ENCODE measurements at places on chromosomes 1 and 21.

GRCh38 chr21:44996501-44996921 lies 56.7 kb downstream of the SLX9 start:
- DNase-seq = no peak

- DNase-seq = no peak
Measured at GRCh38 chr1:18998016-18998724, 41.7 kb upstream of the IFFO2 start.

DNA sequence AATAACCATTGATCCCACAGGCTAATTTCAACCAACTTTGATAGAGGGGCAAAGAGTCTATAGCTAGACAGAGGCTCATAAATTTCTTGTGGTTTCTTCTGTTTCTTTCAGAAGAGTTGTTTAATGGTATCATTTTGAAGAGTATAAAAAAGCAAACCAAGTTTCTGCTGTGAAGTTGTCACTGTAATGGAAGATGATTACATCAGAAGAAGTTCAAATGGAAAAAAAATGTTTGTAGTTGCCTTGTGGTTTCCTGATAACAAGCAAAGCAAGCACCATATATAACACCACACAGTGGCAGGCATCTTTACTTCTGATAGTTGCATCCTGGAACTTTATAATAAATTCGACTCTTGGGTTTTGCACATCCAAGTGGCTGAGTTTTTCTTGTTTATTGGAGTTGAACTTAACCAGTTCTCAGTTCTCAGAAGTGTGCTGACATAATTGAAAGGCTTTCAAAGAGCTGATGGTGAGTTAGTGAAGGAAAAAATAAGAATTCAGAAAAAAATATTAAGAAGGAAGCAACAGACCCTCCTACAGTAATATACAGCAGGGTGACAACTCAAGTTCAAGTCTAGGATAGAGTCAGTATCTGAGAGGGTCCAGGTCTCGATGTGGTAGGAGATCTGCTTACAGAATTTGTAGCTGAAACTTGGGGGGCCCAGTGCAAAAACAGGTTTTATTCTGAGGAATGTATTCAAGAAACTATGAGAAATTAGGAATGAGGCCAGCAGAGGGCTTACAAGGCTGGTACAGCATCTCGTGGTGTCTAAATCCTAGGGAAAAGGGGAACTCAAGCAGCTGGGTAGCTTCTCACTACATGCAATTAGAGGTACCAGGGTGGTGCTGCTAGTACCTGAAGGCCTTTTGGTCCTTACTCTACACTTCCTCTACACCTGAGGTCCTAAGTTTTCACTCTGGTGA lies 123.5 kb downstream of the CRB1 start:
- no peak for DNase-seq

DNA sequence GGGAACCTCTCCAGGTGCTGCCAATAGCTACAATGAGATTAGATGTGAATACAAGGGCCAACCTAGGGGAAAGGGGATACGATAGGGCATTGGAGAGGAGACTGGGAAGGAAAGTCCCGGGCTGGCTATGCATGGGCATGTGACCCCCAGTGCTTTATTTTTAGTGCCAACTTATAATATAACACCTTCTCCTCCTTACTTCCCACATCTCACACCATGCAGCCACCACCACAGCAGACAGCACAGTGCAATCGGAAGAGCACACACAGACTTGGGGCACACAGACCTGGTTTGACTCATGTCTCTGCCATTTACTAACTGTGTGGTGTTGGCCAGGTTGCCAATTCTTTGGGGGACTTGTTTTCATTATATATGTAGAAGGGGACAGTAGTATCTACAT lies 85.4 kb downstream of the TOMM20 start:
- DNase-seq = no peak

DNA sequence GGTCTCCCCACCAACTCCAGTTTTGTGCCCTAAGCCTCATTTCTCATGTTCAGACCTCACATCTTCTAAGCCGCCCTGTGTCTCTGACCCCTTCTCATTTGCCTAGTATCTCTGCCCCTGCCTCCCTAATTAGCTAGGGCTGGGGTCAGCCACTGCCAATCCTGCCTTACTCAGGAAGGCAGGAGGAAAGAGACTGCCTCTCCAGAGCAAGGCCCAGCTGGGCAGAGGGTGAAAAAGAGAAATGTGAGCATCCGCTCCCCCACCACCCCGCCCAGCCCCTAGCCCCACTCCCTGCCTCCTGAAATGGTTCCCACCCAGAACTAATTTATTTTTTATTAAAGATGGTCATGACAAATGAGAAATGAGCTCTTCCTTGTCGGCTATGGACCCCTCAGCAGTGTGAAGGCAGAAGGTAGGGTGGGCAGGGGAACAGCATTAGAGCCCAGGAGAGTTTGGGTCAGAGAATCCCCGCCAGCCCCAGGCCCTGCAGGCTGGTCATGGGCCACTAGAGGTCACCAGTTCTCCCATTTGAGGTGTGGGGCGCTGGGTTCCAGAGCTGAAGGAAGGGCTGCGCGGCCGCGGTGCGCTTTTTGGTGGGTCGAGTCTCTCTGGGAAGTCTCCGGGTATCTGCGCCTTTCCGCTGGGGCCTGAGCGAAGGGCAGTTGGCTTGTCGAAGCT lies 11.5 kb downstream of the ADAMTSL4 start:
- DNase-seq = peak; percentile 80

DNA sequence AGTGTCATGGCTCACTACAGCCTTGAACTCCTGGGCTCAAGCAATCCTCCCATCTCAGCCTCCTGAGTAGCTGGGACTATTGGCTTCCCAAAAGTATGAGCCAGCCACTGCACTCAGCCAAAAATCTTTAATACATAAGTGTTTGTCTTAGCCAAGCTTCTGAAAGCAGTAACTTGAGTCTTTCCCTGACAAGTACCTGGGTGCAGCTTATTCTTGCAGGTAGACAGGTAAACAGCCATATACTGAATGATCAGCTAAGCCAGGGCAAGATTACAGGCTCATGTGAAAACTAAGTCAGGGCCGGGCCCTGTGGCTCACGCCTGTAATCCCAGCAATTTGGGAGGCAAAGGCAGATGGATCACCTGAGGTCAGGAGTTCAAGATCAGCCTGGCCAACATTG lies 7.8 kb downstream of the MEAF6 start:
- DNase-seq = peak; percentile 17

- DNase-seq = no peak
Measured at GRCh38 chr1:109094377-109094803, 3.8 kb downstream of the TMEM167B start.

DNA sequence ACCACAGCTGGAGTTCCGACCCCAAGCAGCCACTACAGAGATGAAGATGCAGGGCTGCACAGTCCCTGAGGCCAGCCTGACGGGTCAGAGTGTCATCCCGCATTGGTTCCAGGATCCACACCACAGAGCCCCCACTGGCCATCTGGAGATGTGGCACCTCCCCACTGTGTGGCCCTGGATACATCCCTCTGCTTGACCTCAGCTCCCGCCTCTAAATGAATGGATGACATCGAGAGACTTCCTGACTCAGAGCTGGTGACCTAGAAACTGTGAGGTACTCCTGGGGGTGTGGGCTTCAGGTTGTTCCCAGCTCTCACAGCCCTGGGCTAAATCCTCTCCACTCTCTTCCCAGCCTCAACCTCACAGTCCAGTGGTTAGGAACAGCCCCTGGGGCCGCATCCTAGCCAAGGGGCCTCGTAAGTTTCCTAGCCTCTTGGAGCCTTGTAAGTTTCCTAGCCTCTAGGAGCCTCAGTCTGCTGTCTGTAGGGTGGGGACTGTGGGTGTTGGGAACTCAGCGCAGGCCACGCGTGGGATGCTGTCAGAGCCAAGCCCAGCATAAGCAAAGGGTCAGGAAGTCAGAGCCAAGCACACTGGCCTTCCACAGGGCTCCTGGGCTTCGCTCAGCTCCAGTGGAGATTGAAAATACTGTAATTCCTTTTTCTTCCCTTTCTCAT lies 87.5 kb upstream of the RUNX3 start:
- DNase-seq = no peak

GRCh38 chr21:30194701-30195299 lies 21.1 kb downstream of the CLDN8 start:
- no peak for DNase-seq
